ENCODE measurements at places on chromosomes 7 and 10. TPM values are rescaled to one million over a fixed set of nuclear protein-coding genes. Genes with fewer than 3 reads are reported as not detected.

DNA sequence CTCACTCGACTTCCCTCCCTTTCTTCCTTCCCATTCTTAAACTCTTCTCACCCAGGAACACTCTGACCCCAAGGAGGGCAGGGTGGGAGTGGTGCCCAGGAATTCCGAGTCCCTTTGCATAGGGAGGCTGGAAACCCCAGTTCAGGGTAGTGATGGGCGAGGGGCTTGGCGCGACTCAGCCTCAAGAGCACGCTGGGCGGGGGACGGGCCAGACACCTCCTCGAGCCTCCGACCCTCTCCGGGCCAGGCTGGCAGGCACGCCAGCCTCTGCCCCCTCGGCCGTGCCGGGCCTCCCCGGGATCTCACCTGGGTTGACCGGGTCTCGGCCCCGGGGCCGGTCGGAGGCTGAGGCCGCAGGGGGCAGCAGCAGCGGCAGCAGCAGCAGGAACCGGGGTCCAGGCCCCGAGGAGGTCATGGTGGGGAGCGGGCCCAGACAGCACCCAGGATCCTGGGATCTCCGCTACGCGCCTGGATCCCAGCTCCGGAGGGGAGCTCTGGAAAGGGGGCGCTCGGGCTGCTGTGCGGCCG is 457 bp downstream of the PLOD3 start:
- DNase-seq, result no peak

DNA sequence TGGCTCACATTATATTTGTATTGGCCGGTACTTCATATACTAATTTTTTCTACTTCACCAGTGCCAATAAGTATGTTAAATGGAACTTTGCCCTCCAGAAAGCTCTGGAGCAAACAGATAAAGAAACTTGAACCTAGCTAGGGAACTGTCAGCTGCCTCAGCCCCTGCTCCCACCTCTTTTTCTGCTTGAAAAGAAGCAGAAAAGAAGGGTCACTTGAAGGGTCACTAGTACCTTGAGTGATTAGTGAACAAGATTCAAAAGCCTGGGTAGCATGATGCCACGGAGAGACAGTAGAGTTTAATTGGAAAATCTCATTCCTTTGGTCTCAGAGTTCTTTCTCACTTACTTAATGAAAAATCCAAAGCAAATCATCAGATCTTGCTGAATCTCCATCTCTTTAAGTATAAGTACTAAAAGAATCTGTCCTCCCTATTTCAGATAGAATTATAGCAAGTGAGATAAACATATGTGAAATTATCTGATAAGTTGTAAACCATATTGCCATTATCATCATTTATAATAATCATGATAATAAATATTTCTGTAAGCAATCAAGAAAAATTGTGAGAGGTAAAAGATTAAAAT is 47.7 kb downstream of the PTN start:
- no peak for DNase-seq

DNA sequence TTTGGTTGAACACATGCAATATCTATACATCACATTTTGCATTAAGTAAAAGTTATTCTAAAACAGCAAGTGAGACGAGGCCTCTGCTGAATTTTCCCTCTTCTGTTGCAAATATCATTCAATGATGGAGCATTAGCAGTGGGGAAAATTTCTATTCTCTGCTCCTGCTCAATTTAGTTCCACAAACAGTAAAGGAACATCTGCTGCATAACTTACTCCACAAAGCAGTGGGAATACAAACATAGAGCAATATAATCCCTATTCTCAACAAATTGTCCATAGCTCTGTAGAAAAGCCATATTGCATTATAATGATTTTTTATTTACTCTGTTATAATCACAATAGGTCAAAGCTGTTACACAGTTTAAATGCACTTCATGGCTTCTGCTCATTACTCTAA is 5.9 kb downstream of the AGR3 start:
- DNase-seq, result no peak

The PDLIM1 gene
- 75.6 TPM for total RNA-seq

The CD36 gene
- total RNA-seq, result 4.3 TPM

DNA sequence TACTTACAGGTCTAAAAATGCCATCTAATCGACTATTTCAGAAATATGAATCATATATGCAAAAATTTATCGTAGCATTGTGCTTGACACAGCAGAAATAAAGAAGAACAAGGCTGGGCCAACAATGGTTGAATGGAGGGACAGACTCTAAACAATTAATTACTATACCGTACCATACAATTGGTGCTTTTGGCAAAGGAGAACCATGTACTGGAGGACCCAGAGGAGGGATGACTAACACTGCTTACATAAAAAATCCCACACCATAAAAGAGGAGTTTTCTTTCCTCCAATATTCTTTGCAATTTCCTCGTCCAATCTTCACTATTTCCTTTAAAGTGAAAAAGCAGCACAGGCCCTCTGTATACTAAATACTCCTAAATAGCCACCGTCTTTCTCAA is 94.1 kb downstream of the SGMS1 start:
- DNase-seq, result no peak

DNA sequence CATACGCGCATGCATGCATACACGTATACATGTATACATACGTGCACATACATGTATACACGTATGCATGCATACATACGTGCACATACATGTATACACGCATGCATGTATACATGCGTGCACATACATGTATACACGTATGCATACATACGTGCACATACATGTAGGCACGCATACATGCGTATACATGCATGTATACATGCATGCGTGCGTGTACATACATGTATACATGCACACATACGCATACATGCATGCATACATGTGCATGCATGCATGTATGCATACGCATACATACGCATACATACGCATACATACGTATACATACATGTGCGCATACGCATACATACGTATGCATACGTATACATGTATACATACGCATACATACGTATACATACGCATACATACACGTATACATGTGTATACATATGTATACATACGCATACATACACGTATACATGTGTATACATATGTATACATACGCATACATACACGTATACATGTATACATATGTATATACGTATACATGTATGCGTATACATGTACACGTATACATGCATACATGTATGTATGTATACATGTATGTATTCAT is 19.0 kb upstream of the MTURN start:
- DNase-seq, result no peak

The CPA1 gene
- total RNA-seq, result 0.32 TPM

GRCh38 chr10:65891073-65891981 is 1034.5 kb upstream of the LRRTM3 start:
- DNase-seq, result peak; percentile 14

The MYH16 gene
- total RNA-seq, result not detected

GRCh38 chr7:98831641-98832221 is 38.1 kb downstream of the TMEM130 start:
- peak; percentile 36 for DNase-seq

The GPRIN2 gene
- not detected for total RNA-seq

- DNase-seq, result no peak
Observed at GRCh38 chr10:20745556-20746375, 151.3 kb downstream of the NEBL start.

GRCh38 chr10:121947343-121948330 is 19.8 kb upstream of the ATE1 start:
- DNase-seq, result no peak

Measured in fibroblast of villous mesenchyme (primary cell).